ENCODE measurements at places on chromosomes 1 and 21.

DNA sequence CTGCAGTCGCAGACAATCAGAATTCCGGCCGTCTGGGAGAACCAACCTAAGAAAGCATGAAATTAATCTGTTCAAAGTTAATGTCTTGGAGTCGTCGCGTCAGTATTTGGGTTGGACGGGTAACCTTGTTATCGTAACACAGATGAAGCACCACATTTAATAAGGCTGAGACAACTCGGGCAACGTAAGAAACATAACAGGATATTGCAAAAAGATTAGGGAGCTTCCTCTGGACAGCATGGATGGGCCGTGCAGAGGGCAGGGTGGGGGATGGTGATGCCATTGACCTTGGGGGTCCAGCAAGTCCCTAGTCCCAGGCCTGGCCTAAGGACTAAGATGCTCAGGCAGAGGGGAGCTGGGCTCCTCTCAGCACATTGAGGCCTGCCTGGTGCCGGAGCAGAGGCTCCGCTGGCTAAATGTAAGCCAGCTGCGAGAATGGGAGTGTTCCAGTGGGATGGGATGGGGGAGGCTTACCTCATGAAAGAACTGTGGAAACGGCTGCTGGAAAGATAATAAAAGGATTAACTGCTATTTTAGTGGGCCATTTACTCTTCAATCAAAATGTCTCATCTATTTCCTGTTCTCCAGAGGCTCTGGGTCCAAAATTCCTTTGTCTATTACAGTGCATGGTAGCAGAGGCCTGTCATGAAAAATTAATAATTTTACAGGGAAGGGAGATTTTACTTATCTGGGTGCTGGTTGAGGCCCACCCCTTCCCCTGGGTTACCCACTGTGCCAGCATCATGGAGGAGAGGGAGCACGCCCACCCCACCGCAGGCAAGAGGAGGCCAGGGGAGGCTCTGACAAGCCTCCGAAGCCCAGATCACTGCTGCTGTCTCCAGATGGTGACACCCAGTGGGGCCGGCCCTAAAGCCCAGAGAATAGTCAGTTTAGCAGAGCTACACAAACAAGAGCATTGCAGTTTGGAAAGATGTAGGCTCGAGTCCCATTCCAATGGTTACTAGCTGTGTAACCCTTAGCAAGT lies 131.6 kb downstream of the DMRTB1 start:
- no peak for DNase-seq

- DNase-seq: no peak
Observed at GRCh38 chr1:41013796-41014195, 7.7 kb downstream of the SLFNL1 start.

- no peak for DNase-seq
Observed at GRCh38 chr1:161502181-161502580, 3.1 kb upstream of the FCGR2A start.

- DNase-seq: peak; percentile 58
Observed at GRCh38 chr1:11245904-11246719, 16.2 kb downstream of the MTOR start.

DNA sequence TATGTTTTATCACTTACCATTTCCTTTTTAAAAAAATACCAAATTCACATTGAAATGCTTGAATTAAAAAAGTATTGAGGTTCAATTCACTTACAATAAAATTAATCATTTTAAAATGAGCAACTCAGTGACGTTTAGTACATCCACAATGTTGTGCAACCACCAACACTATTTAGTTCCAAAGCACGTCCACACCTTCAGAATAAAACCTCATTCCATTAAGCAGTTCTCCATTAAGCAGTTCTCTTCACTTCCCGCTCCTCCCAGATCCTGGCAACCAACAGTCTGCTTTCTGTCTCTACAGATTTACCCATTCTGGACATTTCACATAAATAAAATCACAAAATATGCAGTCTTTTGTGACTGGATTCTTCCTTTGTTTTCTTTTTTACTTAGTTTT lies 41.3 kb downstream of the GNG4 start:
- no peak for DNase-seq
